Activated CD8-positive, alpha-beta memory T cell treated with anti-CD3 and anti-CD28 coated beads for 48 hours (primary cell): ENCODE measurements at places on chromosomes 6 and 20.

- DNase-seq = no peak
Observed at GRCh38 chr6:63537959-63538300, 34.4 kb upstream of the LOC128125822 start.

- DNase-seq = no peak
Observed at GRCh38 chr6:18053078-18053477, 65.6 kb upstream of the KIF13A start.

- no peak for DNase-seq
Observed at GRCh38 chr6:686497-686896, 6.4 kb downstream of the EXOC2 start.

DNA sequence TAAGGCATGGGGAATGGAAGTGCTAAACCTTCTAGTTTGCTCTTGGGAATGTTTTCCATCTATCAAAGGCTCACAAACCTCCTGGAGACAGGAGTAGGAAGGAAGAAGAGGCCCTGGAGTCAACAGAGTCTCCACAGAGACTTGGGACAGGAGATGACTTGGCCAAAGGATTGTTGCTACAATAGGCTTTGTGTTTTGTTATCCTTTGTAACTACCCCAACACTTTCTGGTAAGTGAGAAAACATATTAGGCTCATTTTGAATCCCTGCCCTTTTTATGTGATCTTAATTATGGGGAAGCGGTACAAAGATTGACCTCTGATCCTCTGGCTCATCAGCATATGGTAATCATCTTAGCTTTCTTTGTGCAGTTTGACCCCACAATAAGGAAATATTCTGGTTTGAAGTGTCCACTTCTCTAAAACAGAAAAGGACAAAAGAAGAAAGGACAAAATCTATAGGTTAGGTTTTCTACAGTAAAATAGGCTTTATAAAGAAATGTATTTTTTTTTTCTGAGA lies 24.1 kb upstream of the GTF3C6 start:
- no peak for DNase-seq

DNA sequence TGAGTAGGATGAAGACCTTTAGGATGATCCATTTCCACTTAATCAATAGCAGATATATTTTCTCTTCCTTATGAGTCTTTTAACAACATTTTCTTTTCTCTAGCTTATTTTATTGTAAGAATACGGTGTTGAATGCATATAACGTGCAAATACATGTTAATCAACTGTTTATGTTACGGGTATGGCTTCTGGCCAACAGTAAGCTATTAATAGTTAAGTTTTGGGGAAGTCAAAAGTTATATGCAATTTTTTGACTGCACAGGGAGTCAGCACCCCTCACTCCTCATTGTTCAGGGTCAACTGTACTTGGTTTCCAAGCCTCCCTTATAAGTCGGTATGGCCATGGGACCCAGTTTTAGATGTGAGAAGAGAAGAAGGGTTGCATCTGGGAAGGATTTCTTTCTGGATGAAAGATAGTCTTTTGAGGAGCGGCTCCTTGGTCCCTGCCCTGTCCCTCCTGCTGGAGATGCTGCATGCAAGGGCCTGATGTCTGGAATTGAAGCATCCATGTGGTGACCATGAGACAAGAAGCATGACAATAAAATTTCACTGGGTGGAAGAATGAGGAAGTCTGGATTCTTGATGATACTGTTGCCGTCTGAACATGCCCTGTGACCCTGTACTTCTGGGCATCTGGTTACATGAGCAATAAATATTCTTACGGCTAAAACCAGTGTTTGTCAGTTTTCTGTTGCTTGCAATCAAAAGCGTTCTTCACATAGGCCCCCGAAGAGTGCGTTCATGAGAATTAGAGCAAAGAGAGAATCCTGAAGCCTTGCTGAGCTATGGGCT lies 194.7 kb upstream of the PMEPA1 start:
- DNase-seq = no peak

- no peak for DNase-seq
Observed at GRCh38 chr20:62479156-62479555, 3.4 kb upstream of the GATA5 start.

- no peak for DNase-seq
Observed at GRCh38 chr6:140921366-140922226, 1211.1 kb upstream of the GJE1 start.

GRCh38 chr20:49115564-49115963 lies 69.5 kb downstream of the CSE1L start:
- no peak for DNase-seq
